ENCODE measurements at places on chromosomes 5 and 9.

DNA sequence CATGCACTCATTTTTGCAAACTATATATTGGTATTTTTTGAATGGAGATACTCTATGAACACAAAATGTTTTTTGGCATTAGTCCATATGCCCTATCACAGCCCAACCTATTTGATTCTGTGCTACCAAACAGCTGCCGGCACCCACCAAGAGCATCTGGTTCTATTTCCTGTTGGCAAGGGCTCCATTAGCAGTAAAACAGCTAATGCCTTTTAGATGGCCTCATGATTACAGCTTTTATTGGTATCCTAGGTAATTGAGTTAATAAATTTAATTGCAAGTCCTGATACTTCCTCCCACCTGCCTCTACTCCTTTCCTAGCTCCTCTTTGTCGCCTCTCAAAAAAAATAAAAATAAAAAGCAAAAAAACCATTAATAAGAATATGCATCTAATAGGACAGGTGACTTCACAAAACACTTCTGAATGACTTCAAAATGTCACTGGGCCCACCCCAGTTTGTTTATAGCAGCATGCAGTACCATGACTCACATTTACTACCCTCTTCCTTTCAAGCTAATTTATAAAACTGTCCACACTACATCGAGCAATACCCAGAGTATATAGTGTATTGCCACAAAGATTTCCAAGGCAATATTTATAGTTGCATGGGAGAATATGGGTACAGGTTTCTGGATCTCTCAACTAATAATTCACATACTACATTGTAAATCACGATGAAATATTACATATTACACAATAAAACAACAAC, 620.4 kb downstream of the SLCO4C1 start:
- DNase-seq: no peak

- DNase-seq: no peak
Observed at GRCh38 chr5:143154510-143155370, 248.7 kb downstream of the NR3C1 start.

- DNase-seq: no peak
Observed at GRCh38 chr5:173094012-173094661, 38.0 kb downstream of the CREBRF start.

DNA sequence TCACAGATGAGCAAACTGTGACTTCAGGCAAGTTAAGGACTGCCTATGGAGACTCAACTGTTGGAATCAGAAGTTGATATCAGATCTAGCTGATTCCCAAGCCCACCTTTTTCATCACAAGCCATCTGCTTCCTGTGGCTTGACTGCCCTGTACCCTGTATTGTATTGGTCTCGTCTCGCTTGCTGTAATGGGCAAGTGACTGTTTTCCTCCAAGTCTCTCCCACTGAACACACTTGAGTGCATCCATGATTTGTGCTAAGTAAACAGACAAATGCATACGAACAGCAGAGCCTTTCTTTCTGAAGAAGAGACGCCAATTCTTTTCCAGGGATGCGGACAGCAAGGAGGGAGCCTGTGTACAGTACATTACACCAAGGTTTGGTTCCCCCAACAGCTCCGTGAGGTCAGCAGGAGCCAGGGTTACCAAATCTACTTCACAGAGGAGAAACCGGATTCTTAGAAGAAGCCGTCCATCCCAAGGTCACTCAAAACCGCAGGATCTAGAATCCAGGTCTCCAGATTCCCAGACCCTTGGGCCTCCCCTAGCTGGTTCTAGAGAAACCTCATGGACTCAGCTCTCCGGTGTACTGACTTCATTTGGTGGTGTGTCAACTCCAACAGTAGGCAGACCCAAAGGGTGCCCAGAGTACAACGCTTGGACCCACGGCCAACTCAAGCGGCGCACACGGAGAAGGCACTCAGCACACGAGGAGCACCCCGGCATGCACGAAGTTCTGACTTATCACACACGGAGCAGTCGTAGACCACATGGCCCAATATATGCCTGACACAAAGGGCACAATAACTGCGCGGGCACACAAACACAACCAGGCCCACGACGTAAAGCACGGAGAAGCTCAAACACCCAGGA, 1.1 kb downstream of the BAG1 start:
- no peak for DNase-seq

- no peak for DNase-seq
Observed at GRCh38 chr9:77063645-77064285, 44.3 kb downstream of the FOXB2 start.

DNA sequence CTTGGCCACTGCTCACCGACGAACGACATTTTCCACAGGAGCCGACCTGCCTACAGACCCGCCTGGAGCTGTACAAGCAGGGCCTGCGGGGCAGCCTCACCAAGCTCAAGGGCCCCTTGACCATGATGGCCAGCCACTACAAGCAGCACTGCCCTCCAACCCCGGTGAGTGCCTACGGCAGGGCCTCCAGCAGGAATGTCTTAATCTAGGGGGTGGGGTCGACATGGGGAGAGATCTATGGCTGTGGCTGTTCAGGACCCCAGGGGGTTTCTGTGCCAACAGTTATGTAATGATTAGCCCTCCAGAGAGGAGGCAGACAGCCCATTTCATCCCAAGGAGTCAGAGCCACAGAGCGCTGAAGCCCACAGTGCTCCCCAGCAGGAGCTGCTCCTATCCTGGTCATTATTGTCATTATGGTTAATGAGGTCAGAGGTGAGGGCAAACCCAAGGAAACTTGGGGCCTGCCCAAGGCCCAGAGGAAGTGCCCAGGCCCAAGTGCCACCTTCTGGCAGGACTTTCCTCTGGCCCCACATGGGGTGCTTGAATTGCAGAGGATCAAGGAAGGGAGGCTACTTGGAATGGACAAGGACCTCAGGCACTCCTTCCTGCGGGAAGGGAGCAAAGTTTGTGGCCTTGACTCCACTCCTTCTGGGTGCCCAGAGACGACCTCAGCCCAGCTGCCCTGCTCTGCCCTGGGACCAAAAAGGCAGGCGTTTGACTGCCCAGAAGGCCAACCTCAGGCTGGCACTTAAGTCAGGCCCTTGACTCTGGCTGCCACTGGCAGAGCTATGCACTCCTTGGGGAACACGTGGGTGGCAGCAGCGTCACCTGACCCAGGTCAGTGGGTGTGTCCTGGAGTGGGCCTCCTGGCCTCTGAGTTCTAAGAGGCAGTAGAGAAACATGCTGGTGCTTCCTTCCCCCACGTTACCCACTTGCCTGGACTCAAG, 1.5 kb downstream of the CSF2 start:
- DNase-seq: no peak

- DNase-seq: no peak
Observed at GRCh38 chr9:133928248-133928764, 63.8 kb downstream of the VAV2 start.

- no peak for DNase-seq
Observed at GRCh38 chr5:159819591-159820411, 96.5 kb upstream of the ADRA1B start.

DNA sequence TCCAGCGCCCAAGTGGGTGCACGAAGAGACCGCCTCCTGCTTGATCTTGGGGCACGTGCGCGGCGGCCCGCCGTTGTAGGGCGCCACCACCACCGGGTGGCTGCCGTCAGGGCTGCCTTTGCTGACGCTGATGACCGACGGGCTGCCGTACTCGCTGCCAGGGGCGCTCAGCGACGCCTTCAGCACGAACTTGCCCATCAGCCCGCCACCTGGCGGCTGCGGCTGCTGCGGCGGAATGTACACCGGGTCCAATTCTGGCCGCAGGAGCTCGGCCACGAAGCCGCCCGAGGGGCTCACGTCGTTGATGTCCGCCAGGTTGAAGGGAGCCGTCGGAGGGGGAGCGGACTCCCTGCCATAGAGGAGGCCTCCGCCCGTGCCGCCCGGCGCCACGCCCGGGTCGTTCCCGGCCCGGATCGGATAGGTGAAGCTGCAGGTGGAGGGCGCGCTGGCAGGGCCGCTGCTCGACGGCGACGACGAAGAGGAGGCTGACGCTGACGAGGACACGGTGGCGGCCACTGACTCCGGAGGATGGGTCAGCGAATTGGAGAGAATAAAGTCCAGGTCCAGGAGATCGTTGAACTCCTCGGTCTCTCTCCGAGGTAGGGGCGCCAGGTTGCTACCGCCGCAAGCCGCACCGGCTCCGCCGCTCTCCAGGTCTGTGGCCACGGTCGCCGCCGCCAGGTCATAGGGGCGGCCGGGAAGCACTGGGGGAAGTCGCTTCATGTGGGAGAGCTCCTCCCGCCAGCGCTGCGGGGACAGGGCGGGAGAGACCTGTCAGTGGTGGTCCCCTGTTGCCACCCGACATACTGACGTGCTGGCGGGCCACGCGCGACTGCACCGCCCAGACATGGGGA, 1.8 kb downstream of the KLF4 start:
- DNase-seq: peak; percentile 29

DNA sequence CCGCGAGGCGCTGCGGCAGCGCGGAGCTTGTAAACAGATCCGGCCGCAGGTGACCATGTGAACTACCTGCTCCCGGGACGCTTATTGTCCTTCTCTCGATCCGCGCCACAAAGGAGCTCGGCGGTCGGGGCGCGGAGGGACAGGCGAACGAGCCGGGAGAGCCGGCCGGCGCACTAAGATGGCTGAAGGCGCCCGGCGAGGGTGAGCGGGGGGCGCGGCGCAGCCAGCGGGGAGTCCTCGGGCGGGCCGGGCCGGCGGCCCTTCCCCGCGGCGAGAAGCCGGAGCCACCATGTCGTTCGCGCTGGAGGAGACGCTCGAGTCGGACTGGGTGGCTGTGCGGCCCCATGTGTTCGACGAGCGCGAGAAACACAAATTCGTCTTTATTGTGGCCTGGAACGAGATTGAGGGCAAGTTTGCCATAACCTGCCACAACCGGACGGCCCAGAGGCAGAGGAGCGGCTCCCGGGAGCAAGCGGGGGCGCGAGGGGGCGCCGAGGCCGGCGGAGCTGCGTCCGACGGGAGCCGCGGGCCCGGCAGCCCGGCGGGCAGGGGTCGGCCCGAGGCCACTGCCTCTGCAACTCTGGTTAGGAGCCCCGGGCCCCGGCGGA, 535 bp downstream of the JMY start:
- peak; percentile 20 for DNase-seq

- no peak for DNase-seq
Observed at GRCh38 chr5:181200816-181201215, 4.2 kb downstream of the TRIM7 start.

DNA sequence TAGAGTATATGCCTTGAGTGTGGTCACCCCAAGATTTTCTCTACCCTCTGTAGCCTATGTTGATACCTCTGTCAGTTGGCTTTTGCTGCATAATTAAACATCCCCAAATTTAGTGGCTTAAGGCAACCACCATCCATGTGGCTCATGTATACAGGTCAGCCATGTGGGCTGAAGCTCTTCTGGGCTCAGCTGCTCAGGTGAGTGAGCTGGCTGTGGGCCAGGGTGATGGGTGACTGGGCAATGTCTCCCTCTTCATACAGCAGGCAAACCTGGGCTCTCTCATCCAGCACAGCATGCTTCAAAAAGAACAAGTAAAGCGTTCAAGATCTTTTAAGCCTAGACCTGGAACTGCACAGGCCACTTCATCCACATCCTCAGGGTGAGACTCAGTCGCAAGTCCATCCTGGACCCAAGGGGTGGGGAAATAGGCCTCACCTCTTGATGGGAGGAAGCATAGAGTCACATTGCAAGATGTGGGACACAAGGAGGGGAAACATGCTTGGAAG, 188.2 kb upstream of the TAS2R1 start:
- DNase-seq: no peak

DNA sequence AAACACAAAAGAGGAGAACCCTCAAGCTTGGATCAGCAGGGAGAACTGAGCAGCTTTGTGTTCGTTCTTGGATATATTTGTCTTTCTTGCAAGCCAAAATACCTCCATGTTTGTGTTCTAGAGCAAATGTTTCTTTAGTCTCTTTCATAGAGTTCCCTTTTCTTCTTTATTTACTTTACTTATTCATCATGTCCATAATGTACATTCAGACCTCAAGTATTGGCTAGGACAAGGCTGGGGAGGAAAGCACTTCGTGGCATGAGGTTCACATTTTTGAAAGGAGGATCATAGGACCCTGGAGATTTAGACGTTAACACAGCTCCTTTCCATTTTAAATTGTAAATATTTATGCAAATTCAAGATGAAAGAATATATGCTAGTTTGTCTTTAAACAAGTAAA, 590.2 kb upstream of the MEF2C start:
- DNase-seq: no peak

DNA sequence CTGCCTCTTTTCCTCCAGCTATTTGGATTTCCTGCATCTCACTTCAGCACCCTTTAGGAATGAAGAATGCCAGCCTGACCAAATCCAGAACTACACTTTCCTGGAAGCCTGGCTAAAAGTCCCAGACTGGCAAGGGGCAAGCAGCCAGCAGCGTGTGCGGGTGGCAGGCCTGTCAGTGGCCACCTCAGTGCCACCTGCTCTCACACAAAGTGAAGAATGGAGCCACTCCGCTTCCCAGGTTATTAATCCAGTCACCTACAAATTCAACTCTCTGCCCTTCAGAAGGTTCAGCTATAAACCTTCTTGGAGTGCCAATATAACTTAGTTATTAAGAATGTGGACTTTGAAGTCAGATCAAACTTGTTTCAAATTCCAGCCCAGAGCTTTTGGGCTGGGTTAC, 6.7 kb upstream of the ALDOB start:
- DNase-seq: no peak

- DNase-seq: no peak
Observed at GRCh38 chr5:128271859-128272464, 188.4 kb downstream of the SLC12A2 start.

- no peak for DNase-seq
Observed at GRCh38 chr9:121995997-121996396, 97.1 kb downstream of the TTLL11 start.

DNA sequence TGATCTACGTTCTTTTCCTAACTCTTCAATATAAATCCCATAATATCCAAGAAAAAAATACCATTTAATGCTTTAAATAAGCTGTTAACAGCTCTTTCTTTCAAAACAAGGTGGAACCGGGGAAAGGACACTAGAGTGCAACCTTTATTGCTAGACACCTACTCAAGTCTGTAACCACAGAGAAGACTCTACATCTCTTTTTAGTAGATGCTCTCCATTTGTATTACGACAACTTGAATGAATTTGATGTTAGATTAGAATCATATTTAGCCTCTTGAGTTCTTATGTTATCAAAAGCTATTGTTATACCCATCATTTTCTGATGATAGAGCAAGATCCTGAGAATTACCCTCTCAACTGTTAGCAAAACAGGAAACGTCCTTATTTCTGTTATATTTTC, 246.3 kb downstream of the MLLT3 start:
- DNase-seq: no peak

DNA sequence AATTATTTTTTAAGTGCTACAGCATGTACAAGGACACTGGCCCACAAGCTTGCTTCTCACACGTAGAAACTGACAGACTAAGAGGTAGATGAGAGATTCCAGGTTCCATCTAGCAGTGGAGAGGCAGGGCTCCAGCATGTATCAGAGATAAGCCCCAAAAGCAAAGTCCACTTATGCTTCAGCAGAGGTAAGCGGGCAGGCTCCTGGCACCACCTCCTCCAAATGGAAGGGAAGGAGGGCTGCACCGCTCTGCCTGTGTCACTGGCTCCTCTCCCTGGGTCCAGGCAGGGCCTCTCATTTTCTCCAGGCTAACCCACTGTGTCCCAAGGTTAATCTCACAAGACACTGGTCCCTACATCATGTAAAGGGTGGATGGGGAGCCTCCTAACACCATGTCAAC, 15.9 kb downstream of the GRHPR start:
- DNase-seq: no peak

GRCh38 chr5:96924016-96924443, 11.8 kb upstream of the LNPEP start:
- no peak for DNase-seq

All from stimulated activated naive B cell treated with anti-CD40 and anti-IgM and Interleukin-4, amounts not matched to agents 10 μg/mL and 1 μg/mL and 100 μg/mL, for 72 hours (primary cell).